ENCODE measurements at places on chromosomes 6 and 20.

- DNase-seq: no peak
Measured at GRCh38 chr20:46368902-46369268, 37.5 kb downstream of the ELMO2 start.

DNA sequence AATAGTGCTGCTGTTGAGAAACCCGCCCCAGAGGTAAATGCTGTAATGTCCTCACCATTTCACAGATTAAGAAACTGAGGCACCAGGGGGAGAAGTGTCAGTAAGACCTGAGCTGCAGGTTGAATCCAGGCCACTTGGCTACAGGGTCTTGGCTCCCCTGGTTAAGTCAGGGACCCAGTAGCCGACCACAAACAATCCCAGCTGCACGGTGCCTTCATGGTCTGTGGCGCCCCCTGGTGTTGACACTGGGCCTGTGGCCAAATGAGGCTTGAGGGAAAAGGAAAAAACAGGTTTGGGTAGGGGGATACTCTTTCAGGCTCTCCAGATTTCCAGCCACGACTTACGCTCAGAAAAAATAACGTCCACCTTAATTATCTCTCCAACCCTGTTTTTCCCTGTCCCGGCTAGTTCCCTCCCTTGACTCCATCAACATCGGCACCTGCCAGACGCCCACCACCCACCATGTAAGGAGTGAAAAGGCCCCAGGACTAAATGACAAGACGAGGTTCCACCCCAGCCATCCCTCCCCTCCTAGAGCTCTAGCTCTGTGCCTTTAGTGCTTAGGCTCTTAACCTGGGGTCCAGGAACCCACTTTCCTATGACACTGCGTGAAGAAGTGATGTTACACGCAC is 47.7 kb upstream of the POLR1H start:
- DNase-seq: peak; percentile 32

GRCh38 chr6:13327691-13328075 is 654 bp downstream of the TBC1D7 start:
- DNase-seq: no peak

GRCh38 chr6:134452906-134453305 is 135.0 kb upstream of the SGK1 start:
- DNase-seq: no peak

GRCh38 chr20:64005394-64005793 is 24.5 kb downstream of the PRPF6 start:
- no peak for DNase-seq

GRCh38 chr6:54286141-54286540 is 22.1 kb upstream of the TINAG start:
- DNase-seq: no peak

GRCh38 chr20:15930311-15931305 is 642.6 kb downstream of the KIF16B start:
- no peak for DNase-seq

DNA sequence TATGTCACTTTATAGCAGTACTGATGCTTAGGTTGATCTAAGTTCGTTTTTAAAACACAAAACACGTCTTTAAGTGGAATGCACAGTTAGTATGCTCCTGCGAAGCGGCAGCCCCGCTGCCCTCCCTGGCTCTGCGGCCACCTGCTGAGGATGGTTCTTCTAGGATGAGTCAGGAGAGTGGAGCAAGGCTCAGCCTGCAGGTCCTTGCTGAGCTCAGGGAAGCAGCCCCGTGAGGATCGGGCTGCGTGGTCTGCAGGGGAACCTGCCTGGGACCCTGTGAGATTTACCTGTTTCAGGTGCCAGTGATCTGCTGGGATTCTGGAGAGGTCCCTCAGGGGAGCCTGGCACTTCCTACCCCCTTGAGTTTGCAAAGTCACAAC is 57.5 kb downstream of the SYNJ2 start:
- DNase-seq: no peak

GRCh38 chr20:47206962-47207641 is 149.4 kb downstream of the ZMYND8 start:
- DNase-seq: no peak

GRCh38 chr6:144259986-144260385 is 25.1 kb upstream of the UTRN start:
- no peak for DNase-seq

DNA sequence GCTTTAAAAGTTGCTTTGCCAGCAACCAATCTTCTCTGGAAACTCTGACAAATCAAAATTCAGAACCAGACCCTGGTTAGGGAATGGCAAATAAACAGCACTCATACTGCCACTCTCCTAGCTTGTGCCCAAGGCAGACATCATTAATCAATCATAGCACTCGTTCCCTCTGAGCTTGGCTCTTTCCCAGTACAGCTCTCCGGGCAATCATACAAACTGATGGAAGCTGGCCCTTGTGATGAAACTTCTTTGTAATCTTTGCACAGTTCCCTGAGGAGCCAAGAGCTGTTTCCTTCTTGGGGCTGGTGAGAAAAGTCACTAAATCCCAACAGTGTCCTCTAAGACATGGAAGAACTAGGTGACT is 34.7 kb downstream of the KIAA1755 start:
- DNase-seq: no peak

- peak; percentile 22 for DNase-seq
Measured at GRCh38 chr6:144064402-144065212, 30.8 kb downstream of the SF3B5 start.

DNA sequence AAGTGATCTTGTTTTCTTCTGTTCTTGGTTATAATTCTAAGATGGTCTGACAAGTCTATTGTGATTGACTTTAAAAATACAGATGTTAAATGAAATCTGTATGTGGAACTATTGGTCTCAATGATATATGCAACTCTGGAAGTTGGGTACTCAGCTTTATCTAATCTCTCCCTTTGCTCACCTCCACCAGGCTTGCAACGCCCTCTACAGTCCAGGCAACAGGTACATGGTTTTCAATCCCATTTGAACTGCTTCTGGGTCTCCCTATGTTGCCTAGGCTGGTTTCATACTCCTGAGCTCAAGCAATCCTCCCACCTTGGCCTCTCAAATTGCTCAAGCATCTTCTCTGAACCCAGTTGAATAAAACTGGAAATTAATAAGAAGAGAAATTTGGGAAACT is 25.6 kb upstream of the HLA-DQB1 start:
- peak; percentile 30 for DNase-seq

DNA sequence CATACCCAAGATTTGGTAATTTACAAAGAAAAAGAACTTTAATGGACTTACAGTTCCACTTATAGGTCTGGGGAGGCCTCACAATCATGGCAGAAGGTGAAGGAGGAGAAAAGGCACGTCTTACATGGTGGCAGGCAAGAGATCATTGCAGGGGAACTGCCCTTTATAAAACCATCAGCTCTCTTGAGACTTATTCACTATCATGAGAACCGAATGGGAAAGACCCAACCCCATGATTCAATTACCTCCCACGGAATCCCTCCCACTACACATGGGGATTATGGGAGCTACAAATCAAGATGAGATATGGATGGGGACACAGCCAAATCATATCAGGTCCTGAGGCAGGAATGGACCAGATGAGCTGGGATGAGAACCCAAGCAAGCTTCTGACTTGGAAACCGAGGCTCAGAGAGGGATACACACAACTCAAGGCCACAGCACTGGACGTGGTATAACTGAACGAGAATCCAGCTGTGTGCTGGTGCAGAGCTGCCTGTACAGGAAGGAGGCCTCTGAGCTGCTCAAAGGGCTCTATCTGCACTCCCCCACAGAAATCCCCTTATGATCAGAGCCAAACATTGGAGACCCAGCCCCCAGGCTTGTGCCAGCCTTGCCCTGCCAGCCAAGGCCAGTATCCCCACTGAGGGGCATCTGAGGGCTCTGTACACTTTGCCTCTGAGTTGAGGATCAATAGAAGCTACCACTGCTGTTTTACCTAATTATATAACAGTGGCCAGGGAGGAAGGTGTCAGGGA is 137.8 kb downstream of the CEBPB start:
- no peak for DNase-seq

DNA sequence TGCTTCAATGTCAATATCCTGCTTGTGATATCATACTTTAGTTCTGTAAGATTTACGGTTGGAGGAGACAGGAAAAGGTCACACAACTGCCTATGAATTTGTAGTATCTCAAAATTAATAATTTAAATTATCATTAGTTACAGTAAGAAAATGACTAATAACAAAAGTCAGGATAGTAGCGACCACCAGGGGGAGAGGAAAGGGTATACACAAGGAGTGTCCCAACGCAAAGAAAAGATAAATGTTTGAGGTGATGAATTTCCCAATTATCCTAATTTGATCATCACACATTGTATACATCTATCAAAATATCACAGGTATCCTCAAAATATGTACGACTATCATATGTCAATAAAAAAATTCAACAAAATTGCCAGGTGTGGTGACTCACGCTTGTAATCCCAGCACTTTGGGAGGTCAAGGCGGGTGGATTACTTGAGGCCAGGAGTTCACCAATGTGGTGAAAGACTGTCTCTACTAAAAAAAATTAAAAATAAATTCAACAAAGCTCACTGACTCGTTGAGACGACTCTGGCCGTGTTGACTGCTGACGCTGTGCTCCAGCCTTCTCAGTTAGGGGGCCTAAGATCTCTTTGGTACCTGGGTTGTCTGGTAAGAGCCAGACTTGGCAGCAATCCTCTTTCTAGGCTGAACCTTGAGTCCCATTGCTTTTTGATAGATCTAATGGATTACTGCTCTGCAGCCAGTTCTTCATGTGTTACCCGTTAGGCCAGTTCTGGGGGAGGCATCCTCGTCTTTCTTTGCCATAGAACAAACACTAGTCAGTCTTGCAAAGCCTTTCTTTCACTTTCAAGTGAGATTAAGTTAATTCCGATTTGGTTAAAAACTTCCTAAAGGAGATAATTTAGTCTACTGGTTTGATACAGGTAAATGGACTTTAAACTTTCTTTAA is 9.0 kb upstream of the OVOL2 start:
- no peak for DNase-seq

- no peak for DNase-seq
Measured at GRCh38 chr6:24228123-24228522, 102.1 kb downstream of the NRSN1 start.

DNA sequence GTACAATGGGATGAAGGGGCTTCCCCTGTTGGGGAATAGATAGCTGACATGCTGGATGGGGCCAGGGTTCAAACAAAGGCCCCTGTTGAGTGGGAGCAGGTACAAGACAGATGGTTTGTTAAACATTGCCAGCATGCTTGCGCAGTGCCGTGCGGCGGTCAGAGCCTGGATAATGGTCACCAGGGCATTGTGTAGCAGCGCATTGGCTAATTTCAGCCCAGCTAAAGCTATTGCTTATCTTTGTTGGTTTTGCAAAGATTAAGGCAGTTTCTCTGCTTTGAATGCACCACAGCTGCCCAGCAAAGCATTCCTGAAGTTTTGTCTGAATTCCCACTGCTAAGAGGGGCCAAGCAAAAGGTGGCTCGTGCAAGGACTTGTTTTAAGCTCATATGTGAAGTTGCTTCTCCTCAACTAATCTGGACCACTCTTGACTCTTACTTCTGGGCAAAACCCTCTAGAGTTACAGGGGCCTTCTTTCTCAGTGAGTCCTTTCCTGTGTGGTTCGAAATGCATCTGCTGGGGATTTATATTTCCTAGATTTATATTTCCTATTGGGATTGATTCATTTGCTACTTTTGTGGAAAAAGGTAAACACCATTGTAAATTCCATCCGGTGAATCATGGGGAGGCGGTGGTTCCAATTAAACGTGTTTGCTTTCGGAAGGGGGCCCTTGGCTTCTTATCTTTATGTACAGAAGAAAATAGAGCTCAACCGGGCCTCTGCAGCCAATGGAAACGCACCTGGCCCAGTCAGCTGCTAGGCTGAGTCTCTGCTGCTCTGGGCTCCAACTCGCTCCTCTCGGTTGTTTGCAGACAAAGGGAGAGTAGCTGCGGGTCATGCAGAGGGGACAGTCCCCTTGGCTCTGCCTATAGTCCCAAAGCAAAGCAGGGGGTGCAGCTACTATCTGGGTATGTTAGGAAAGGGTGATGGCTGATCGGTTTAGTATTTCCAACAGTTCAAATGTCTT is 72.1 kb downstream of the FOXA2 start:
- DNase-seq: no peak

GRCh38 chr20:24190905-24191304 is 202.3 kb upstream of the GGTLC1 start:
- DNase-seq: no peak

GRCh38 chr6:135185483-135185882 is 4.4 kb downstream of the MYB start:
- no peak for DNase-seq

GRCh38 chr6:12203001-12203400 is 87.2 kb upstream of the EDN1 start:
- DNase-seq: no peak

- DNase-seq: no peak
Measured at GRCh38 chr20:6238421-6238820, 115.6 kb upstream of the FERMT1 start.

DNA sequence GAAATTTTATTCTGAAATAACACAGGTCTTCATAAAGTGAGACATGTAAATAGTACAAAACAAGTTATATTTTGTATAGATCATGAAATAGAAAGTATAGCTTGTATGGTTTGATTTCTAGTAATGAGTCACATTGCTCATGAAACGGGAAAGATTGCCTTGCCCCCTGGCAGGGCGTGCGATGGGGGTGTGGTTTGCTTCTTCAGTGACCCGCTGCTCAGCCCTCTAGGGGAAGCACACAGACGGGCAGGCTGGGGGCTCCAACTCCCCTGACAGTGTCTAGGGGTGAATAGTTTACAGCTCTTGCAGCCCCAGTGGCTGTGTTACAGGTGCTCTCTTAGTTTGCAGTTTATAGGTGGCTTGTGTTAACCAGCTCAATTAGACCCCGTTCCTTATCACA is 170.5 kb upstream of the RGS17 start:
- DNase-seq: no peak

GRCh38 chr6:155108070-155108820 is 113.1 kb downstream of the TIAM2 start:
- no peak for DNase-seq

DNA sequence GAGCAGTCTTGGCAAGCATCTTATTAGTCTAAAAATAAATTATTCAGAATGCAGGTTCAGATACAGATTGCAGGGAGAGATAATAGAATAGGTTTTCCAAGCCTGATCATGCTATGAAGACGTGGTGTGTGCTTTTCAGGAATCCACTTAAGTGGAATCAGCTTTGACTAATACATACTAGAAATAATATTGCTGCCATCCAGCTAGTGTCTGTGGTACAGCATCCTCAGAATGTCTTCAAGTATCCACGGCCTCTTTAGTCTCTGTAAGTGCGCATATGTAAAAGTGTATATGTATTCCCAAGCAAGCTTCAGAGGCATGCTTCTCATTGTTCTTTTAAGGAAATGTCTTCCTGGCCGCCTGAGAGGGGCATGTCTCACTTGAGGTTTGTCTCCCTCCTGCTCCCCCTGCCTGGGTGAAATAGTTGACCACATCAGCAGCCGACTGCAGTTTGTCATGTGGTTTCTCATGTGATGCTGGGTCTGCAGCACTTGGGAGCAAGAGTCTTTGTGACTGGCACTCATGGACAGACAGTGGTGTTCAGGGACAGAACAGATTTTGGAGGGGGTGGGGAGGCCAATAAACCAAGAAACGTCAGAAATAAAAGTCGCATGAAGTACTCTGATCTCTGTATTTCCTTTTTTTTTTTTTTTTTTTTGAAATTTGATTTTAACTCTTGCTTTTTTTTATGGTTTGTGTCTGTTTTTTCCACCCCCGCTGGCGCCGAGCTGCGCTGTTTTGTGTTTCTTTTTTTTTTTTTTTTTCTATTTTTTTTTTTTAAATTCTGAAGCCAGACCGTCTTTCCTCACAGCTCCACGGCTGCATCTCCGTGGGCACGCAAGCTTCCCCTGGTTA is 150.8 kb downstream of the PRL start:
- DNase-seq: peak; percentile 15

Data from CD8-positive, alpha-beta T cell (primary cell).